ENCODE measurements at places on chromosomes 6 and 20.
A peak's percentile ranks its signal among the peaks of the same experiment; 100 is the strongest.

GRCh38 chr6:16688984-16689636 is 72.2 kb downstream of the ATXN1 start:
- DNase-seq, result no peak

DNA sequence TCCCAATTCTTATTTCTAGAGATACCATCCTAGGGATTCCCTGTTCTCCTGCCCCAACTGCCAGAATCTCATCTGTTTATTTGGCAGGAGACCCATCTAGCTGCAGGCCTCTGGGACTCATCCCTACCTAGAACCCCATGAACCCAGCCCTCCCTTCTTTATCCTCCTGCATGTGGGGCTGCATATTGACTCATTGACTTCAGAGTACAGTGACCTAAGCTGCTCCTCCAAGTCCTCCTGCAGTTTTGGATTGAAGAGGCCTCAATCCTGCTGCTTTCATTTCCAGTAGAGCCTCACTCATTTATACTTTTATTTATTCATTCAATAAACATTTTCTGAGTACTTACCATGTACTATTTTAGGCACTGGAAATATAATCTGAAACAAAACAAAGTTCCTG is 11.6 kb downstream of the TMEM200A start:
- no peak for DNase-seq

GRCh38 chr20:13526551-13526950 is 112.2 kb downstream of the TASP1 start:
- no peak for DNase-seq

DNA sequence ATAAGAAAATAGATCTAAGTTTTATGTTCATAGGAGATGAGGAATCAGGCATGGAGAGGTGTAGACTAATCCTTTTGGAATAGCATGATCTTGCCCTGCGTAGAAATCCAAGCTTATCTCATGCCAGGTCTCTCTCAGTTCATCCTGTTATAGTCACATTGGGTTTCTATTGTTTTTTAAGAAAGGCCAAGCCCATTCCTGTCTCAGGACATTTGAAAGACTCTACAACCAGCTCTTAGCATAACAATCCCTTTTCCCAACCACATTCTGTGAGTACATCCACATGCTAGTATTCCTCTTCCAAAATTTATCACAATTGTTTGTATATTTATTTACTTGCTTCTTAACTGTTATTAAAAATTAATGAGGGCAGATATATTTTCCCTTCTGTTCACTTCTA is 130.3 kb downstream of the MMUT start:
- DNase-seq, result no peak

DNA sequence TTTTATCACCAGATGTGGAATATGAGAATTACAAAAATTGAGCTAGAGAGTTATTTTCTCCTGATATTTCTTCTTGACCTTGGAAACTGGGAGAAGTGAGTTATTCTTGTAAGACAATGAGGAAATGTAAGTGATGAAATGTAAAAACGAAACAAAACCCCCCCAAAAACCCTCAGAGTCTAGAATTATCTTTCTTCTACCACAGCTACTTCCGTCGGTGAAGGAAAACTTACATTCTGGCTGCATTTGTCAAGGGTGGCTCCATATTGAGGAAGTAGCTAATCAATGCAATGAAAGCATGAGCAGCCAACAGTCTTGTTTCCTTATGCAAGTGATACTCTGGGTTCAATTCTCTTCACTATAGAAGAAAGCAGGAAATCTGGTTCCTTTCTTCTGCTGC is 661.7 kb upstream of the CITED2 start:
- DNase-seq, result no peak

GRCh38 chr6:34178357-34179105 is 32.6 kb upstream of the GRM4 start:
- no peak for DNase-seq

DNA sequence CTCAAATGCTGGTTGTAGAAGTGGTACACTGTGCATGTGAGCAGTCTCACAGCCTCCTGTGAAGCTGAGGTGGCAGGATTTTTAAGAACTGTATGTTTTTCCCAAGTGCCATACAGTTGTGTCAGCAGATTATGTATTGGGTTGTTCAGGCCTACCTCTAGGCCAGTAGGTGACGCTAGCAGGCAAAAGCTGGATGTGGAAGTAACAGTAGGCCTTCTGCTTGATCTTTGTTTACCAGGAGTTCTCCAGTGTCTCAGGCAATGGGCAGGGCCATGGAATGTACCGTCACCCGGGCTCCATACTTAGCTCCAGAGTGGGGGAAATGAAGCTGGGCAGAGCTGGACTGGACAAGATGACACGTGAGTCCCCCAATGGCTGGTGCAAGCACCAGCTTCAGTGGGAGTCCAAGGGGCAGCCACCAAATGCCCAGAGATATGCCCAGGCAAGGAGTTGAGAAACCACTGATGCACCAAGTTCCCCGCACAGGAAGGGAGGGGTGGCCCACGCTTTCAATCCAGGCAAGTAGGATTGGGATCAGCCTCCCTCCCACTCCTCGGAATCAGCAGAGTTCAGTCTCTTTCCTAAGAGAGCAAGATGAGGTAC is 289.7 kb downstream of the HTR1B start:
- DNase-seq, result no peak

DNA sequence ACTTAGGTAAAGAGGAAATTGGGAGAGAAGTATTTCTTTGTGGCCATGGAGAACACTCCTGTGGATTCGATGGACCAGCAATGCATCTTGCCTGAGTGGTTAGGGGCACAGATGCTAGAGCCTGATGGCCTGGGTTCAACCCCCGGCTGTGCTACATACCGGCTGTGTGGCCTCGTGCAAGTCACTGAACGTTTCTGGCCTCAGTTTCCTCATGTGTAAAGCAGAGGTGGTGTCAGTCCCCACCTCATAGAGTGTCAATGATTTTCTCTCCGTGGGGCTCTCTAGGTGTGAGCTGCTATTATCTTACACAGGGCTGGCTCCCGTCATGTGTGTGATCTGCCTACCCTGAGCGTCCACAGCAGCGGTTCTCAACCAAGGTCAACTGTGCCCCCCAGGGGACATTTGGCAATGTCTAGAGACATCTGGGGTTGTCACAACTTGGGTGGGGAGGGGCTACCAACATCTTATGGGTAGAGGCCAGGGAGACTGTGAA is 50.0 kb upstream of the PTPN1 start:
- DNase-seq, result no peak

GRCh38 chr6:16286151-16286522 is 47.8 kb downstream of the GMPR start:
- DNase-seq, result no peak

GRCh38 chr6:41858703-41859102 is 36.5 kb downstream of the USP49 start:
- no peak for DNase-seq

- DNase-seq, result no peak
These were observed 259.9 kb downstream of the ADGRG6 start for GRCh38 chr6:142561511-142562265.

DNA sequence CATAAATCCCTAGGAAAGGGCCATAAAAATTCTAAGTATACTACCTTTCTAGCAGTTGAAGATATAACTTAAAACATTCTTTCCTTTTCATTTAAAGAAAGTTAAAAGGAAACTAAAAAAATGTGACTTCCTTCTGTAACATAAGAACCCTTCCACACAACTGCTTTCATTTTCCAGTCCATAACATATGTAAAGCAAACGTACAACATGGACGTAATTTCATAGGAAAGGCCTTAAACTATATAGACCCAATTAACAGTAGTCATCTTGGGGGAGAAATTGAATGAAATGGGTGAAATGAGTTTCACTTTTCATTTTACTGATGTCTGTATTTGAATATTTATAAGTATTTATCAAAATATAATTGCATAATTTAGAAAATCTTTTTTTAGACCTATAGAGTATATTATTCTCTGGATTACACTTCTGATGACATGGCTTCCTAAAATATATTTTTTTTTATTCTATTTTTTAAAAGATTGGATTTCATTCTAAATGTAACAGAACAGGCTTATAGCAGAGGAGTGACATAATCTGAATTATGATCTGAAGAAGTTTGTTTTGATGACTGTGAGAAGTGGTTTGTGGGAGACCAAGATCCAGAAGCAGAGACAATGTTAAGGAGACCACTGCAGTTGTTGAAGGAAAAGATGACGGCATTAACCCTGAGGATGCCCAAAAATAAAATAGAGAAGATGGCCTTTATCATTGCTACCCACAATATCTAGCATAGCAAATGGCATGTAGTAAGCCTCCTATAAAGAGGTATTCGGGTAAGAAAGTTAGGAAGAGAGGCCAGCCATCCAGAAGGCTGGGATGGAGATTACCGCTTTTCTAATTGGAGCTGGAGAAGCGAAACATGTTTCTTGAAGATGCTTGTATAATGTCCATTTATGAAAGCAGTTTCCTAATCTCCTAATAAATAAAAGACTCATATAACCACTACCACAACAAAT is 260.4 kb downstream of the PTPRK start:
- DNase-seq, result no peak

- no peak for DNase-seq
These were observed 149.0 kb upstream of the EYA4 start for GRCh38 chr6:133092199-133092598.

DNA sequence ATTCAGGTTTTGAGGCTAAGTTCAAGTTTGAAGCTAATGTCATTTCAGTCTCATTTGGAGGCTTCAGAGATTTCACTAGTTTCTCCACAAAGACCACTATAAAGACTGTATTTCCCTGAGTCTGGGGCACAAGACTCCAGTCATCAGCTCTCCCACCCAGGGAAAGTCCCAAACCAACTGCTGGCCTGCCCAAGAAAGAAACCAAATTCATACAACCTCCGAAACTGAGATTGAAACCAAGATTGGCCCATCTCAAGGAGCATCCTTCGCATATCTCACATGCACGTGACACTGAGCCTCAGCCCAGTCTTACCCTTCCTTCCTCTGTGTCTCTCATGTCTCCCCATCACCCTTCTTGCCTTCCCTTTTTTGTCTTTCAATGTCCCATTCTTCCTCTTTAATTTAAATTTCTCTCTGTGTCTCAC is 3.5 kb upstream of the LTA start:
- peak; percentile 73 for DNase-seq

- no peak for DNase-seq
These were observed 21.4 kb upstream of the PAQR8 start for GRCh38 chr6:52340603-52340880.

- DNase-seq, result no peak
These were observed 150.1 kb downstream of the DHX35 start for GRCh38 chr20:39112178-39112743.

GRCh38 chr20:10594296-10594868 is 79.4 kb downstream of the JAG1 start:
- no peak for DNase-seq

GRCh38 chr6:137490006-137490905 is 3.9 kb downstream of the OLIG3 start:
- DNase-seq, result no peak

- no peak for DNase-seq
These were observed 16.1 kb upstream of the TSBP1 start for GRCh38 chr6:32387589-32388340.

DNA sequence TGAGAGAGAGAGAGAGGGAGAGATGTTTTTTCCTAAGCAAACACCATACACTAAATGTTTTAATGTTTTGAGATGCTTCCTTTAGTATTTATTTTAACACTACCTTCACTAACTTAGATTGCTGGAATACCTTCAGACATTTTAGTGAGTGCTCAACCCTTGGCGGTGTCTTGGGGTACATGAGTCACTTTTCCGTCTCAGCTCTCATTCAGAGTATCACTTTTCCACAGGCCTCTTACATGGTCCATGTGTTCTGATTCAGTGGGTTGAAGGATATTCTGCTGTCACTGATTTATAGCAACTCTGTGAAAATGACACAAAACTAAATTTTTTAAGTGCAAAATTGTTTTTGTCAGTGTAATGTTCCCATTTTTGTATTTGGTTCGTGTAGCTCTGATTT is 217.9 kb downstream of the CLVS2 start:
- DNase-seq, result no peak

DNA sequence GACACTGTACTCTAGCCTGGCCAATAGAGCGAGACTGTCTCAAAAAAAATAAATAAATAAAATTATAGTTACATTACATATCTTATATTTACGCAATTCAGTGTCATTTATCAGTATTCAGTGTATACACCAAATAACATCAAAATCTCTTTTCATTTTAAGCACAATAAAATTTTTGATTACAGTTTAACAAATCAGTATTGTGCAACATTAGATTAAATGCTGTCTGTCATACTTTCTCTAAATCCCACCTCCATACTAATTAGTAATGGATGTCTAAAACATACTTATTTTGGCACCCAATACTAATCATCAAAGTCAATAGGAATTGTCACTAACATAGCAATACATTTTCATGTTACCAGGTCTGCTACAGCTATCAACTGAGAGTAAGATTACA is 27.4 kb downstream of the IBTK start:
- DNase-seq, result no peak

GRCh38 chr6:137787016-137787415 is 80.0 kb upstream of the TNFAIP3 start:
- no peak for DNase-seq

GRCh38 chr6:57173886-57174510 is 1.9 kb downstream of the BAG2 start:
- no peak for DNase-seq

DNA sequence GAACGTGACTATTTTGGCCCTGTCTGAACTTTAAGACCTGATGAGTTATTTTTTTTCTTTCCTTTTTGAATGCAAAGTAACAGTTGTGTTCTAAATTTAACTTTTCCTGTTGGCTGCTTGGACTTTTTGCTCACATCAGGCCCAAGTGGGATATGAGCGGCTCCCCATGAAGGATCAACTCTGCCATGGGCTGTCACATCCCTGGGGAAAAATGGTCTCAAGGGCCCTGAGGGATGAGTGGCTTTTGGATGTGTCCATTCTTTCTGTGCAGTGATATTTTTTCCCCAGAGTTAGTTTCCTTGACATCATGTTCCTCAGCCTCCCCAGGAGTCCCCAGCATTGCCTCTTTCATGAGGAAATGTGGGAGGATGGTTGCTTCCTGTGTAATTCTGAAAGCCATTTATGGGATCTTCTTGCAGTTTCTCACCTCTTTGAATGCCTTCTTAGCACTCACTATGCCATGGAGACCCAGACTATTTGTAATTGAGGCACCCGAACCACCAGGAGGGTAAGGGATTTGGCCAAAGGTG is 92.5 kb downstream of the SLC24A3 start:
- DNase-seq, result no peak

- DNase-seq, result no peak
These were observed 38.4 kb downstream of the AKAP7 start for GRCh38 chr6:131173680-131174079.

DNA sequence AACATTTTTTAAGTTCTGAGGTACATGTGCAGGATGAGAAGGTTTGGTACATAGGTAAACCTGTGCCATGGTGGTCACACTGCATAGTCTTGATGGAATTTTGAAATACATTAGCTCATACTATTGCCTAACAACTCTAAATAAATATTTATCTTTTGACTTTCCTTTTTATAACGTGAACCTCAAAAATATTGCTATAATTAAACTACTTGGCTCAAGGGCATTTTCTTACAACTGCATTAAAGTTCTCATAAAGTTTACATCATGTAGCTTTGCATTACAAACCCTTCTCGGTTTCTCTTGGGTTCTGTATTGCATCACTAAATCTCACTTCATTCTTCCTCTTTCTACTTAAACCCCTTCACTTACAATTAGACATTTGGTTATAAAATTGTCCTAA is 636.0 kb upstream of the PTCHD4 start:
- no peak for DNase-seq

GRCh38 chr6:14807130-14807529 is 438.7 kb upstream of the JARID2 start:
- no peak for DNase-seq
